ENCODE measurements at places on chromosomes 7 and 10.
A peak's percentile ranks its signal among the peaks of the same experiment; 100 is the strongest.

DNA sequence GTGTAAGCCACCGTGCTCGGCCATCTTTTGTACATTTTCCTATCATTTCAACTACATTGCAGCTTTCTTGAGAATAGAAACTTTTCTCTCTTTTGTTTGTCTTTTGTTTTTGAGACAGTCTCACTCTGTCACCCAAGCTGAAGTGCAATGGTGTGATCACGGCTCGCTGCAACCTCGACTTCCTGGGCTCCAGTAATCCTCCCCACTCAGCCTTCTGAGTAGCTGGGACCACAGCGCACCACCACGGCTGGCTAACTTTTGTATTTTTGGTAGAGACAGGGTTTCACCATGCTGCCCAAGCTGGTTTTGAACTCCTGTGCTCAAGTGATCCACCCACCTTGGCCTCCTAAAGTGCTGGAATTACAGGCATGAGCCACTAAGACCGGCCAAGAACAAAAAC is 31.3 kb upstream of the DAGLB start:
- DNase-seq = no peak

DNA sequence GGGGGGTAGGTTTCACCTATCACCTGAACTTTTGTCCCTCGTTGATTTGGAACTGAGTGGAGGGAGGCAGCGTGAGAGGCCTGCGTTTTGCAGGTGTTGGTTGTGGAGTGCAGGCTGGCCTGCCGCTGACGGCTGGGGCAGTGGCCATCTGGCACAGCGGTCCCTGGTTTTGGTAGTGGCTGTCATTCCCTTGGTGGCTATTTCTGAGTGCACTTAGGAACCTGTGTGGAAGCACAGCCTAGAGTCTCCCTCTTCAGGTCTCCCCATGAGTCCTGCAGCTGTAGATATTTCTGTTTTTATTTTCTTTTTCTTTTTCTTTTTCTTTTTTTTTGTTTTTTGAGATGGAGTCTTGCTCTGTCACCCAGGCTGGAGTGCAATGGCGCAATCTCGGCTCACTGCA is 129.2 kb downstream of the CUL2 start:
- DNase-seq = no peak

- DNase-seq = no peak
Observed at GRCh38 chr7:38432080-38432479, 158.6 kb upstream of the TARP start.

GRCh38 chr7:67696124-67696523 is 699.5 kb downstream of the TYW1 start:
- no peak for DNase-seq

- DNase-seq = no peak
Observed at GRCh38 chr10:3460420-3461128, 288.0 kb upstream of the PITRM1 start.

- no peak for DNase-seq
Observed at GRCh38 chr10:89531359-89531758, 4.0 kb downstream of the SLC16A12 start.

- peak; percentile 48 for DNase-seq
Observed at GRCh38 chr7:1531263-1531978, 919 bp downstream of the MAFK start.

- DNase-seq = no peak
Observed at GRCh38 chr7:117992635-117993376, 119.6 kb upstream of the CTTNBP2 start.

- DNase-seq = no peak
Observed at GRCh38 chr10:126580873-126581647, 89.4 kb downstream of the C10orf90 start.

- DNase-seq = no peak
Observed at GRCh38 chr10:130902471-130902870, 409.1 kb downstream of the TCERG1L start.

GRCh38 chr10:31804352-31804810 is 124.2 kb downstream of the ARHGAP12 start:
- no peak for DNase-seq

DNA sequence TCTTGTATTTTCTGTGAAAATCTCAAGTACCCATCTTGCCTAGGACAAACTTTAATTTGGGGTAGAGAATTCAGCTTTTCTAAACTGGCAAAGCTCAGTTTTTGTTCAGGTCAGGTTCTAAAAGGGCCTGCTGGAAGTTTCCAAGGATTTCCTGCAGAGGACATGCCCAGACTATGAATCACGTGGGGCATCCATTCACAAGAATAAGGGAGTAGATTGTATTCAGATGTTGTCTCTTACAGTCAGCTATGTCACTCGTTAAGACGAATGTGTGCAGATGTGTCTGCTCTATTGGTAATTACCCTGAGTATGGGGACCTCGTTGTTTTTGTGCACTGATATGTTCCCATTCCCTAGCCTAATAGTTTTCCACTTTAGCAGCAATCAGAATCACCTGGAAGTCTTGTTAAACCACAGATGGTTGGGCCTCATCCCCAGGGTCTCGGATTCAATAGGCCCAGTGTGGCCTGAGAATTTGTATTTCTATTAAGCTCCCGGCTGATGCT is 81.0 kb upstream of the ITPRID1 start:
- DNase-seq = no peak

DNA sequence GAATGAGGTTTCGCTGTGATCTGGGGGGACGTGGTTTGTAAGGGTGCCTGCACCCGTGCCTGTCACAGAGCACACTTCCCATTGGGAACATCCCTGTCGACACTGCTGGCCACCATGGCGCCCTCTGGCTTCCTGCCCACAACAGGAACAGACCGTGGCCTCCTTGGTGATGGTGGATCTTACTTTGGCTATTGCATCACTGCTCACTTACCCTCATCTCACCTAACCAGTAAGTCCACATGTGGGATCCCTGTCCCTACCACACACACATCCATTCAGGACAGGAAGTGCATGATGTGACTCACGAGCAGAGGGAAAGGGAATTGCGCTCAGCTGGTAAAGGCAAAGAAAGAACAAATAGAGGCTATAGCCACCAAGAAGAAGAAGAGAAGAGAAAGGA is 26.2 kb upstream of the SEC61G start:
- no peak for DNase-seq

DNA sequence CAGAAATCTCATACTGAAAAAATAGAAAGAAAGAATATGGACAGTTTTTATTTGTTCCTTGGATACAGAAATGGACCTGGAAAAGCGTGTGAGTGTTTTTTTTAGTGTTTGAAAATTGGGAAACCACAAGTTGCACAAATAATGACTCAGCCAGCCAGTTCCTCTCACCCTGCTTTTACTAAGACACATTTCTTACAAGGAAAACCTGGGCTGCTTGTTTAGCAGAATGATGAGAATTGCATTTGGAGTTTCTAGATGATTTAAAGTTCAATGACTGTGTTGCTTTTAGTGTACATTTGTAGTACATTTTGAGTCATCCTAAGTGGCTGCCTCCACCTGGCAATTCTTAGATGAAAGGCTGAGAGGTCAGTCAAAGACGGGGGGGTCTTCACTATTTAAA is 218.7 kb downstream of the ABCA13 start:
- no peak for DNase-seq

- DNase-seq = no peak
Observed at GRCh38 chr10:62794306-62794705, 10.2 kb upstream of the ADO start.

DNA sequence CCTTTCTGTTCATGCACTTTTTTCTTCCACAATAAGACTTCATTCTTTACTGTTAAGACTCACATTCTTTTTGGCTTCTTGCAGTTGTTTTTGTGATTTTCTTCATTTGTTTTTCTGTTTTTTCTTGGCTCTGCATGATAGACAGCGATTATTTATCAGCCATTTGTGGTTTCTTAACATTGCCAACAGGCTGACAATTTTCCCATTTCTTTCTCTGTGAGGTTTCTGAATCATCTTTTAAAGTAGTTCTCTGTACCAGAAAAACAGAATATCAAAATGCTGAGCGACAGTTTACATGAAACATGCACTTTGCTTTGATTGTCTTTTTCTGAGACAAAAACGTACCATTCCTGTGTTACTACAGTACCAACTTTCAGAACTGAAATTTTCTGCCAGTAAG is 334.2 kb upstream of the MAGI2 start:
- DNase-seq = no peak

DNA sequence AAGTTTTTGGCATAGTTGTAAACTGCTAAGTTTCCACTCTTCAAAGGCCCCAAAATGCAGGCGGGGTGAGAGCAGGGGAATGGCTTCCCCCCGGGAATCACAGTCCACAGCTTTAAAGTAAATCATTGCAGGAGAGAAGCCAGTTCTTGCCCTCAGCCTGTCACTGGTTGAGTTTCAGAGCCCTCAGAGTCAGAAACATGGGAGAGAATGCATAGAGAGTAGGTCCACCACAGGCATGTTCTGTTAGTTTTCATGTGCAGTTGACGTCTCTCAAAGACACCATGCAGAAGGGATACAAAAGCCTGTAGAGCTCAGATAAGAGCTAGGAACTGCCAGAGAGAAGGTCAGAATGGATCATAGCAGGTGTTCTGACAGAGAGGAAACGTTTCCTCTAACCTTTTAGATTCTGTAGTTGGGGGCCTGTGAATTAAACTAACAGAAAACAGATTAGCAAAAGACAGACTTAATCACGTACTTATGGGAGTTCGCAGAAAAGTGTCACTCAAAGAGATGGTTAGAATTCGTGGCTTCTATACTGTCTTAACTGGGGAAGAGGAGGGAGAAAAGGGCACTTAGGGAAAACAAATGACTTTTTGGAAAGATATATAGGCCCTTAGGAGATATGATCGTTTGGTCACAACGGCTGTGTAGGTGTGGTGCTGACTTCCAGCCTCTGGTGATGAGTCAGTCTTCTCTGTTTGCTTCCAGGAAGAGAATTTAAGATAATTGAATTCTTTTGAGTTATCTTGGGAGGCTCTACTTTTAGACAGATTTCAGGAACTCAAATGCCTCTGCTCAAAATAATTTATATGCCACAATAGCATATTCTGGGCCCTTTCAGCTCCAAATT is 48.0 kb upstream of the MSRB2 start:
- DNase-seq = no peak

- no peak for DNase-seq
Observed at GRCh38 chr7:132065193-132065988, 509.0 kb upstream of the PODXL start.

DNA sequence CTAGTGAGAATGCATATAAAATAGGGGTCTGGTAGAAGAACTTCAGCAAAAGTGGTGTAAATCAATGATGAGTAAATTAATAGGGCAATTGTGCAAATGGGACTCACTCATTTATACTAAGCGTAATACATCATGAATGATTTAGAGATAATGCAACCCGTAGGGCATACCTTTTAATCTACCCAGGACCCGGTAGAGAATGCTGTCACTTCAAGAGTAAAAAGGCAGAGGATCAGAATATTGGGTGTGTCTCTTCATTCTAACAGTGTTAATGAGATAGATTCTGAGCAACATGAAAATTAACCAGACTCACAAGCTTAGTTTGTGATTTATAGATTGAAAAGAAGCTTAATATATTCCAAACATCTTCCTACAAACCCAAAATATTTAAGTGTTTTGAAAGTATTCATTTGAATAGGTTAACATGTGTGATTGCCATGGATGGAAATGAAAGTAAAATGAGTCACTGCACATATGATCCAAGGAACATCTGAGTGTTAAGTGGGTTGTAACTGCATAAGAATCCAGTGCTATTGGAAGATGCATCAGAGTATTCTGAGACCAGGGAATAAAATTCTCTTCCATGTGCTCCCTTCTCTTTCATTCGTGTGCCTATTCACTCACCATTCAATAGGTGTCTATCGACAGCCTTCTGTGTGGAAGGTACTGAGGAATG is 690.6 kb downstream of the AUTS2 start:
- DNase-seq = no peak

DNA sequence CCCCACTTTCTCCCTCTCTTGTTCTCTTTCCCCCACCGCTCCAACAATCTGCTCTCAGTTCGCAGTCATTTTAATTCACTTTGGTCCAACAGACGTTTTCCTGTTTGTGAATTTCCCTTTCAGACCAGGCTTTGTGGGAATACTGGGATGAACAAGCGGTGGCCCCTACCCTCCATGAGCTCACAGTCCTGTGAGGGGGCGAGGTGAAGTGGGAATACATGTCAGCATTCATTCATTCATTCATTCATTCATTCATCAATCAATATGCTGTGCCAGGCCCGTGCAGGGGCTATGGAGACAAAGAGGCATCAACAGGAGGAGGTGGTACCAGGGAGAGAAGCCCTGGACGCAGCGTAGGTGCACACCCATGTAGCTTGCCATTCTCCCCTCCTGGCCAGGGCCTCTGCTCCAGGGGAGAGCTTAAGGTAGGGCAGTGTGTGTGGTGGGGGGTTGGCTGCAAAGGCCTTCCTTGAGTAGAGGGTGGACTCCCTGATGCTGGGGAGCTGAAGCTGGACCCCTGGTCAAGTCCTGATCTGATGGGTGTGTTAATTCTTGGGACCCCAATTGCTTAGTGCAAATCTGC is 16.1 kb downstream of the PRF1 start:
- no peak for DNase-seq

DNA sequence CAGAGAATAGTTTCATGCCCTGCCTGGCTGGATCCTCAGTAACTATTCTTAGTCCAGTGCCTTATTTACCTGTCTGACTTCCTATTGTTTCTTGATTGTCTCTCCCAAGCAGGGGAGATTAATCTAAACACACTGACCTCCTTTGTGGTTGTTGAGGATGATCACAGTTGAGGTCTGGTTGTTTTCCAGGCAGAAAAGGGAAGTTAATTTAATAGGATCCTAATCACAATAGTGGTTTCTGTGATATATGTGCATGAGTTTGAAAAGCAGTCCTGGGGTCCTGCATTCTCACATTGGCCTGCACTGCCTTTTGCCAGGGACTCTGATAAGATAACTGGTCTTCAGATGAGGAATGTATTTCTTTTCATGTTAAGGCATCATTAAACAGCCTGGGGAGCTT is 130.1 kb downstream of the SND1 start:
- DNase-seq = no peak

- DNase-seq = peak; percentile 32
Observed at GRCh38 chr7:132422502-132423111, 153.7 kb downstream of the PLXNA4 start.

GRCh38 chr10:60413306-60414012 is 23.8 kb upstream of the ANK3 start:
- DNase-seq = no peak

DNA sequence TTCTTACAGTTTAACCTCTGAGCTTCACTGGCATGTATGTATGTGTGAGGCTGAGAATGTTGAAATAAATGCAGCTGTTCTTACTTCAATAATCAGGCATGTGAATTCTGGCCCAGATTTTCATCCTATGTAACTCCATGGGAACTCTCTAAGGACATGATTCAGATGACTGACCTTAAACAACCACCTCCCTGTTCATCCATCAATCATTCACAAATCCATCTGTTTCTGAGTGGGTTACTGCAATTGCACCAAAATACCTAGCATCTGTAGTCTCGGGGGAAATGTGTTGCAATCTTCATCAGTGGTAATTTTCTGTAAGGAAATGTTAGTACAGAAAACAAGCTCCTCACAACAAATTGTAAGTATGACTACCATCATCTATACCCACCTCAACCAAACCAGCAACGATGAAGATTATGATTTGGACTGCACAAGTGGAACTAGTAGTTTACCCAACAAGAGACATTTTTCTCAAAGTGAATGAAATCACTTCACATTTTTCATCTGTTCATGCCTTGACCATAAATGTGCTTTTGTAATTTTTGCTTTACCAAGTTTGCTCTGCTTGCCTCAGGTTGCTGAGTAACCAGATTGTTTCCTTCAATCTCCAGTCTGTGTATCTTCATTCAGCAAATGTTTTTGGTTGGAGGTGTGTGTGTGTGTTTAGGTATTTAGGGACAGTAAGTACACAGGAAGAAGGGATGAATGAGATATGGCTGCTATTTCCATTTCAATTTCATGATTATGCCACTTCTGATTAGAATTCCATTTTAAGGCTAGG is 65.7 kb upstream of the FZD8 start:
- no peak for DNase-seq

- DNase-seq = no peak
Observed at GRCh38 chr7:147078312-147078711, 961.7 kb downstream of the CNTNAP2 start.

Measured in nephron progenitor cell (in vitro differentiated cells).